B cell (primary cell): ENCODE measurements at places on chromosomes 12 and 14.

- no peak for DNase-seq
Measured at GRCh38 chr14:55254581-55254980, 16.6 kb upstream of the FBXO34 start.

DNA sequence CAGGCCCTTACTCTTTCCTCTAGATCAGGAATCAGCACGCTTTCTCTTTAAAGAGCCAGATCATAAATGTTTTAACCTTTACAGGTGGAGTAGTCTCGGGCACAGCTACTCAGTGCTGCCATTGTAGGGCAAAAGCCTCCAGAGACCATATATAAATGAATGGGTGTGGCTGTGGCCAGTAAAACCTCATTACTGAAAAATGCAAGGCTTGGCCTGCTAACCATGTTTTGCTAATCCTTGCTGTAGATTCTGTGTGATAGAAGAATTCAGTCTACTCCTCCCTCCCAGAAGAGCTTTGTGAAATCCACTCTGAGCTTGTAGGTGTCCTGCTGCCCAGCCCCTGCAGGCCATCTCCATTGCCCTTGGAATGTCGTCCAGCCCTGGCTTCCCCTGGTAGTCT, 58.1 kb downstream of the HSP90AA1 start:
- DNase-seq, result no peak

DNA sequence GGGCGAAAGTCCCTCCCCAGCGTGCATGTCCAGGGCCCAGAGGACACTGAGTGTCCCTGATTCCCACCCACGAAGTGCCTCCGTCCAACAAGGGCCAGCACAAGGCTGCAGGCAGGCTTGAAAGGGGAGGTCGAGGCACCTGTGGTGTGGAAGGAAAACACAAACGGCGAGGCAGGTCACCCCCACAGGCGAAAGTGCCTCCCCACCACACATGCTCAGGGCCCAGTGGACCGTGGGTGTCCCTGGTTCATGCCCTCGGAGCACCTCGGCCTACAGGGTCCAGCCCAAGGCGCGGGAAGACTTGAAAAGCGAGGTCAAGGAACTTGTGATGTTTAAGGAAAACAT, 370.4 kb downstream of the ALG10 start:
- DNase-seq, result no peak

DNA sequence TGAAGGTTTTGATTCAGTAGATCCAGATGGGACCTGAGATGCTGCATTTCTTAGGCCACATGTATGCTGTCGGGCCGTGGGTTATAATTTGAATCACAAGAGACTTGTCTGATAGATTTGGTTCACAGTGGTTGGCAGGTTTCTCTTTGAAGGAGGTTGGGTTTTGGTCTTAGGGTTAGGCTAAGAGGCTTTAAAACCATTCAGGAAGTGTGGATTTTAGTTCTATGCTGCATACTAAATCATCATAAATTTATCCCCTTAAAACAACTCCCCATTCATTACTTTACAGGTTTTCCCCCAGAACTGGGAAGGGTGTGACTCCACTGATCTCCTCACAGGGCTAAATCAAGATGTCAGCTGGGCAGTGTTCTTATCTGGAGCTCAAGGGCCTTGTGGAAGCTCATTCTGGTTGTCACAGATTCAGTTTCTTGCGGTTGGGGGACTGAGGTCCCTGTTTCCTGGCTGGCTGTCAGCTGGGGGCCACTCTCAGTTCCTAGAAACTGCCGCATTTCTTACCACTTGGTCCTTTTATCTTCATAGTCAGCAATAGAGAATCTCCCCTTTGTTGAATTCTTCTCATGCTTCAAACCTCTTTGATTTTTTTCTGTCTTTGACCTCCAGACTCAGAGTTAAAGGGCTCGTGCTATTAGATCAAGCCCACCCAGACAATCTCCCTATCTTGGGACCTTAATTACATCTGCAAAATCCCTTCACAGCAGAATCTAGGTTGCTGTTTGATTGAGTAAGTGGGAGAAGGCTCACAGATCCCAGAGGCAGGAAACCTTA, 20.6 kb upstream of the PCNX1 start:
- peak; percentile 58 for DNase-seq

- DNase-seq, result no peak
Measured at GRCh38 chr12:130672089-130672820, 43.8 kb downstream of the RIMBP2 start.

GRCh38 chr14:38710881-38711280, 392.2 kb downstream of the SEC23A start:
- no peak for DNase-seq
